Fibroblast of villous mesenchyme (primary cell): ENCODE measurements at places on chromosomes 7 and 10. TPM values are rescaled to one million over a fixed set of nuclear protein-coding genes. Genes with fewer than 3 reads are reported as not detected.
A peak's percentile ranks its signal among the peaks of the same experiment; 100 is the strongest.

The DPP6 gene
- total RNA-seq, result under 0.01 TPM in 2 replicates

The COL17A1 gene
- not detected in 2 replicates for total RNA-seq

The TMEM72 gene
- not detected in 2 replicates for total RNA-seq

DNA sequence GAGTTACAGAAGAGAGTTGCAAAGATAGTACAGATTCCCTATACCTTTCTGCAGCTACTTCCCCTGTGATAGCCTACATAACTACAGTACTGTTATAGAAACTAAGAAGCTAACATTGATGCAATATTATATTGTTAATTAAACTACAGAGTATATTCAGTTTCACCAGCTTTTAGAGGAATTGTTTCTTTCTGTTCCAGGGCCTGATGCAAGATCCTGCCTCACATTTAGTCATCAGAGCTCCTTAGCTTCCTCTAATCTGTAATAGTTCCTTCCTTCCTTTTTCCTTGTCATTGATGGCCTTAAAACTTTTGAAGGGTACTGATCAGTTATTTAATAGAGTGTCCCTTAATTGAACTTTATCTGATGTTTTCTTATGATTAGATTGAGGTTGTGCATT, 56.8 kb downstream of the SDHAF3 start:
- peak; percentile 0 for DNase-seq

- peak; percentile 94 for DNase-seq
These were observed 138.4 kb downstream of the SDK1 start for GRCh38 chr7:3439333-3440030.

DNA sequence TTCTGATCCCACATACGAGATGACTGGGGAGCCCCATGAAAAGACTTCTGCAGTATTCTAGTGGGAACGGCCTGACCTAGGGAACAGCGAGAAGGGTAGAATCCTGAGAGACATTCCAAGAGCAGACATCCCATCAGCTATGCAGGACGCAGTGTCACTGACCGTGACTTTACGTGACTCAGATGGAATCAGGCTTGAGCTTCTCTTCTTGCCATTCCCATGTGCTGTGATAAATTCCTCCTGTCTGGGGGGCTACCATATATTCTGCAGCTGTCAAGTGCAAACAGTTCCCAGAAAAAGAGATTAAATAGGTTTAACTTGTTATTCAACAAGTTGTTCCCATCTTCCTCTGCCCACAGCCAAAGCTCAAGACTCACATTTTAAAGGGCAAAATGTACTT, 73.1 kb upstream of the PDE1C start:
- no peak for DNase-seq

DNA sequence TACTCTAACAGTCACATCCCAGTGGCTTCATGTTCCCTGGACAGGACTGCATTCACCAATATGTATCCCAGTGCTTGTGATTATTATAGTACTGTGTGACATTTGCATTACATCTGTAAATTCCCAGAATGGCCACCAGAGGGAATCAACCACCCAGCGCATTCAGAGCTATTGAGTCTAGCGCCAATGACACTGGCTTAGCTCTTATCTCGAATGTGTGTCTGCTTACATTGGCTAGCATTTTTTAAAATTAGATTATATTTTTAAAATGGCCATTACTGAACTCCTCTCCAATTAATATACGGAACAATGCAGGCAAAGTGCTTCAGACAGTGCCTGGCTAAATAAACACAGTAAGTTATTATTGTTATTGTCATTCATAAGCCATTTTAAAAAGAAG, 36.3 kb downstream of the TRIL start:
- DNase-seq, result peak; percentile 66

DNA sequence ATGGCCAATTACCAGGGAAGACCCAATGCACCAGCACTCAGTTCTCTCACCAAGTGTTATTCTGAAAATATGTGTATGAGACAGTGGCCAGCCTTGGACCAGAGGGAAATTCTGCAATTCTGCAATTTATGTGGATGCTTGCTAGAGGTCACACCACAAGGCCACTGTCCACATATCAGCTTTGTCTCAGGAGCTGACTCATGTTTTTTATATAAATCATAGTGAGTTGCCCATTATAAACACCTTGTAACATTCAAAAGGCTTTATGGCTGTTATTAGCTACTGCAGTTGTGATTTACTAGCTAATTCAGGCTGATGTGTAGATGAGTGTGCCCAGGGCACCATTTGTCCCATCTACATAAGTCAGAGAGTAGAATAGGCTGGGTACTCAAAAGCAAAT, 649.0 kb downstream of the LRMDA start:
- peak; percentile 80 for DNase-seq

GRCh38 chr10:3755440-3756359, 29.3 kb downstream of the KLF6 start:
- DNase-seq, result peak; percentile 53

GRCh38 chr10:79275431-79275851, 71.8 kb upstream of the PPIF start:
- no peak for DNase-seq

DNA sequence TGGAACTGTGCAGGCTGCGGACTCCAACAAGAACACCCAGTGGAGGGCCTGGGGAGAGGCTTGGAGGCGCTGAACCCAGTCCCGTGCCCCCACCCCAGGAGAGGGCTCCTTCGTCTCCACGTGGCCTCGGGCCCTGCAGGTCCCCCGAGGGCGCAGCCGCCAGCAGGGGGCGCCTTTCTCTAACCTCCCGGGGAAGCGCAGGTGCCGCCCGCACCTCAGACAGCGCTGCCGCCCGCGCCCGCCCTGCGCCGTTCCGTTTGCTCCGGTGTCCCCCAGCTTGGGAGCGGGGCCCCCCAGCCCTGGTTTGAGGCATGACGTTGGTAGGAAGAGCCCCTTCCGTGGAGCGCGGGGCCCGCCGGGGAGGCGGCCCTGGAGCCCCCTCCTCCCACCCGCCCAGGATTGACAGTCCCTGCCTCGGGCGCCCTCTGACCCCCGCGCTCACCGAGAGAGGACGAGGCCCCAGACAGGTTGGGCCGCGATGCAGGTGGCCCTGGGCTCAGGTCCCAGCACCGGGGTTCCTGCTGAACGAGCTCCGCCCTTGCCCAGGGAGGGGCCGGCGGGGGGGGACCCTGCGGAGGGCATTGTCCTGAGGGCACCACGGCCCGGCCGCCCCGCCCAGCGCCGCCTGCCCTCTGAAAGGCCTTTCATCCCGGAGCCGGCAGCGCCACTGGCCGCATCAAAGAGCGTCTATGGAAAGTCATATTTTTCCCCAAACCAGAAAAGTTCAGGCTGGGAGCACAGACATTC, 42.8 kb downstream of the FOXL3 start:
- peak; percentile 66 for DNase-seq

DNA sequence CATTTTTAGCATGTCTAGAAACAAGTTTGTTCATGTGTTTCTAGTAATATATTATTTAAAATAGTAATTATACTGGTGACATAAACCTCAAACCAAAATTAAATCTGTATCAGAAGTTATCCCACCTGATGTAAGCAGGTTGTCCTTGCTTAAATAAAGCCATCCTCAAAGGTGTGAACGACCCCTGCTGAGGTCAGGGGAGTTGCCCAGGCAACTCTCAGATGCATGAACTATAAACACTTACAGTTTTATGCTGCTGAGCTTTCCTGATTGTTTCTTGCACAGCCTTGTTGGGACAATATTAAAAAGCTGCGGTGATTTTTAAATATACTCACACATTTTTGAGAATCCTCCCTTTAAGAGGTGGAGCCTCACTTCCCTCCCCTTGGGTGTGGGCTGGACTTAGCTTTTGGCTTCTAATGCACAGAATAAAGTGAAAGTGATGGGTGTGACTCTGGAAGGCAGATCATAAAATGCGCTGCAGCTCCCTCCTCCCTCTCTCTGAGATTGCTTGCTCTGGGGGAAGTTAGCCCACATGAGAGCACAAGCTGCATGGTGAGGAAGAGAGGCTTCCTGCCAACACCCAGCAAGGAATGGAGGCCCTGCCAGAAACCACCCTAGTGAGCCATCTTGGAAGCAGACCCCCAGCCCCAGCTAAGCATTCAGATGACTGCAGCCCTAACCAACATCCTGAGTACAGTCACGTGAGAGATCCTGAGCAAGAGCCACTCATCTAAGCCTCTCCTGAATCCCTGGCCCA, 152.7 kb downstream of the SKIDA1 start:
- DNase-seq, result peak; percentile 89

GRCh38 chr7:45057878-45058277, 30.9 kb downstream of the NACAD start:
- no peak for DNase-seq
